ENCODE measurements at places on chromosomes 6 and 20.

DNA sequence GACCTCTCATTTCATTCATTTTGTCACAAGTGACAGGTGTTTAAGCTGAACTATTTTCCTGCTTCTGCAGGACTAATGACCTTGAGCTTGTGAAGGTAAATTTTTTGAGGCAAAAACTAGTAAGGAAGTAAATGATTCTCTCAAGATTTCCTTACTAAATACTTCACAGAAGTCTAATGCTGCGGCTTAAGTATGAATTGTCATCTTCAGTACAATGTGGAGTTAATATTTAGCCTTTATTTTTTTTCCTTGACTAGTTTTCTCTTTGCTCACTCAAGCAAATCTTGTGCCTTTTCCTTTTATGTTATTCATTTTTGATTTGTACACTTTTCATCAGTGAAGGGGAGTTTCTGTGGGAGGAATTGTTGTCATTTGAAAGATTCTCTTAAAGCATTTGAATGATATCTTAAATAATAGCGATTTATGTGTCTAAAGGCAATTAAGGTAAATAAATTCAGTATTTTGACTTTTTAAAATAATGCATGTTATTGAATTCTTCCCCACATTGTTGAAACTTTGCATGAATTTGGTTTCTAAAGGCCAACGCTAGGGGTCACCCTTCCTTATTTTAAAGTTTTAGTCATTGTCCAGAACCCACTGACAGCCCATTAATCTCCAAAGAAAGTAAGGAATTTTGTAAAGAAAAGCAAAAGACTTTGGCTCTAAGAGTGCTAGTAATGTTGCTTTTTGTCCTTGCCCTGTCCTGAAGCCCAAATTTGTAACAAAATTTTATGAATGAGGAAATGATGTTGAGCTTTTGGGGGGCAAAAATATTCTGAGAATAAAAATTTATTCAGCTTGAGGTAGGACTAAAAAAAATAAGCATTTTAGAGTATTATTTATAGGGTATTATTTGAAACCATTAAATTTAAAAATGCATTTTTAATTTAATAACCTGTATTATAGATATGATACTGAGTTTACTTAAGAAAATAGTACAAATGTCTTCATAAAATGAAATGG is 157.4 kb upstream of the LAMA2 start:
- no peak for DNase-seq

DNA sequence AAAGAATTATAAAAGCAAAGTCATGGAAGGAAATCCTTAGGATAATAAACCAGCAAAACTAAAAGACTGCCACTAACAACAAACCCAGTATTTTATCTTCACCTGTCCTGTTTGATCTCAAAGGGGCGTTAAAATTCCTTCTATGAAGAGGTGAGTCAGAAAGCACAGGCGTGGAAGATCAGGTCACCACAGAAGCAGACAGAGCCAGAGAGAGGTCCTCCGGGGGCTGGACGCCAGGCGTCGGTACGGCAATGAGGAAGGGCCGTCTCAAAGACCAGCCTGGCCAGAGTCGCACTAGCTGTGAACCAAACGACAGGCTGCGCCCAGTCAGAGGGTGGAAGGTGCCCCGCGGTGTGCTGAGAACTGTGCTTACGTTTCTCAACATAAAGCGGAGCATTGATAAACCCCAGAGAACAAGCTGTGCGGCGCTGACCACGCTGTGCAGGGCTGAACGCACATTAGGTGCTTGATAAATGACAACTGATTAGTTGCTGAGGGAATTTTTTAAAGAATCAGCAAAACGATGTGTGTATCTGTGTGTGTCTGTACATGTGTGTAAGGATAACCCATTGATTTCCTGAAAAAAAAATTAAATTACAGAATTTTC is 85.6 kb downstream of the RNASET2 start:
- no peak for DNase-seq

- DNase-seq = no peak
Observed at GRCh38 chr6:127100510-127101140, 17.8 kb upstream of the RSPO3 start.

- no peak for DNase-seq
Observed at GRCh38 chr6:14921170-14921569, 324.7 kb upstream of the JARID2 start.

DNA sequence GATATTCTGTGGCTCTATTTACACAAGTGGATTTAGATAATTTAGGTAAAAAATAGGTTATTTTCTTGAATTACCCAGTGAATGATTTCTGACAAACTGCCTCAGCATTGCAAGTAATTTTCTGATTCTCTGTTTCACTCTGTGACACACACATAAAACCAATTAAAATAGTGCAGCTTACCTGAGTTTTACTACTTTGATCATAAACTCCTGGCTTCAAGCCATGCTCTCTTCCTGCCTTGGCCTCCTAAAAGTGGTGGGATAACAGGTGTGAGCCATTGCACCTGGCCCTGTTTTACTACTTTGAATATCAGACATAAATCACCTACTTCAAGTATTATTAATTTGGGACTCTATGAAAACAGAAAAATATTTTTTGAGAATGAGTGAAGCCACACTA is 462.9 kb downstream of the ADGRB3 start:
- DNase-seq = no peak

DNA sequence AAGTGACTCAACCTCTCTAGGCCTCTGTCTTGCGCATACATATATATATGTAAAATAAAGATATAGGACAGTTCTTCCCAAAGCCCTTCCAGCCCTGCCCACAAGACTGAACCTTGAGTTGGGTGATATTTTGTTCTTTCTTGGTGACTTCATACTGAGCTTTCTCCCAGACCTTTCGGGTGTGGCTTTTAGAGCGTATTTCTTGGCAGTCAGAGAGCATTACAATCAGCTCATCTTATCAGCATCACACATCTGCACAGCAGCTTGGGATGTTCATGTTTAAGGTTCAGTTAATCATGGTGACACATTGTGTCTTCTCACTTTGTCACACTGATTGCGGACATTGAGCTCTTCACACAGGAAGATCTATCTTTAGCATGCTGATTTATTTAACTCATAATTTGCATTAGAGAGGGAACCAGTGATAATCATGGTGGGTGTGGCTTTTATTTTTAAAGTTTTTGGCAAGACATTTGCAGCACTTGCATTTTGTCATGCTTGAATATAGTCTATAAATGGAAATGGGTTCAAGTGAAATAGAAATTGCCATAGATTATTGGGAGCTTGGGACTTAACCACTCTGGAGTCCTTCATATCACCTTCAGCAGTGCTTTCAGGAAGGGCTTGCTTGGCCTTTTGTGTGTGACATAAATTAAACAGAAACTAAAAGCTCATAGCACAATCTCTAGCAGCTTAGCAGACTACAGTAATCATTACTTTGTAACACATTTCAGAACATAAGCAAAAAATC is 8.3 kb downstream of the KIF3B start:
- DNase-seq = no peak

DNA sequence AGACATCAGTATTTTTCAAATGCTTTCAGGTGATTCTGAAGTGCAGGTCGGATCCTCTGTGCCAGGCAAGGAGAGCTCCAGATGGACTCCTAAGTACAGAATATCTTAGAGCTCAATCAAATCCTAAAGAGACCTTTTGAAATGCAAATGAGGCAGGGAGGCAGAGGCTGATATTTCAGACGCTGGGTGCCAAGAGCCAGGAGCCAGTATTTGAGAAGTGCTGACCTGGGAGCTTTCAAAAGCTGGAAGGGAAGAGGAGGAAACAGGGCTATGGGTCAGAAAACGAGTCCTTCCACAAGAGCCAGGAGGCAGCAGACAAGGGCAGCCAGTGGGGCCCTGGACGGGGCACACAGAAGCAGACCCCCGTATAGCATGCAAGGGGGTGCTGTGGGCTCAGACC is 46.1 kb upstream of the DSN1 start:
- no peak for DNase-seq

DNA sequence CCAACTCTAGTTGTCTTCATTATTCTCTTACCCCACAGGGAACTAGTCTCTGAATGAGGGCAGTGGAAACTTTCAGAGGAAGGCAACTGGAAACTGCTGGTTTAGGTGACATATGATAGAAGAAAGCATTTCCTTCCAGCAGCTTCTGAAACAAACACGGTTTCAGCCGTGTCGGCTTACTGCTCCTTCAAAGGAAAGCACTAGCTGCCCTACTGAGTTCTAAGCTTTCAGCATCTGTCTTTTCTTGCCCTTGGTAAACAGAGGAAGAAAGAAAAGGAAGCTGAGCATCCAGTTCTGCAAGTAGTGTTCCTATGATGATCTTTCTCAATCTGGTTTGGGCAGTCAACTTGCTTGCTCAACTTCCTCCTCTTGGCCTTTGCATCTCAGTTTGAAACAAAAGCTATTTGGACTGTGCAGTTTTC is 117.5 kb upstream of the CEP85L start:
- no peak for DNase-seq

DNA sequence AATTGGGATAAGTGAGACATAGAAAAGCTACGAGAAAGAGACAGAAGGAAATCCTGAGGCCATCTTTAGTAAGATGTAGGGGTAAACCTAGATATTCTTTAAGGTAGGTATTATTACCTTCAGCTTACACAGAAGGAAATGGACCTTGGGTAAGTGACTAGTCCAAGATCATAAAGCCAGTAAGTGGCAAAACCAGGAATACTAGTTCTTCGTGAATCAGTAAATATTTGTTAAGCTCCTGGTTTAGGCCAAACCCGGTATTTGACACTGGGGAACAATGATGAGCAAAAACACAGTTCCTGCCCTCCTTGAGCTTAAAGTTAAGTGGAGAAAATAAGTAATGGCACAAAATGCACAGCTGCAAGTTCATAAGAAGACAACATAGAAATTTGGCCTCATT is 5.3 kb downstream of the TRIM39 start:
- DNase-seq = no peak

DNA sequence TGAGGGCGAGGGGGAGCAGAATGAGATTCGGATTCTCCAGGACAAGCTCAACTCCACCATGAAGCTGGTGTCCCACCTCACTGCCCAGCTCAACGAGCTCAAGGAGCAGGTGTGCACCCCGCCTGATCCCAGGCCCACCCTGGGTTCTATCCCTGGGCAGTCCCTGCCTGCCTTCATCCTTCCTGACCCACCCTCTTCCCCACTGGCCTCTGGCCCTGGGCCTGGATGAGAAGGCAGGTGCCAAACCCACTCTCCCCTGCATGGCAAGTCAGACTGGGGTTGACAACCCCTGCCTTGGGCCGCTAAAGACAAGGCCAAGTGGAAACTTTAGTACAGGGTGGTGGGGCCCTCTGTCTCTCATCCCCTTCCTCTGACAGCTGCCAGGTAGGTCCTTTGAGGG is 16.5 kb downstream of the UQCC2 start:
- no peak for DNase-seq

DNA sequence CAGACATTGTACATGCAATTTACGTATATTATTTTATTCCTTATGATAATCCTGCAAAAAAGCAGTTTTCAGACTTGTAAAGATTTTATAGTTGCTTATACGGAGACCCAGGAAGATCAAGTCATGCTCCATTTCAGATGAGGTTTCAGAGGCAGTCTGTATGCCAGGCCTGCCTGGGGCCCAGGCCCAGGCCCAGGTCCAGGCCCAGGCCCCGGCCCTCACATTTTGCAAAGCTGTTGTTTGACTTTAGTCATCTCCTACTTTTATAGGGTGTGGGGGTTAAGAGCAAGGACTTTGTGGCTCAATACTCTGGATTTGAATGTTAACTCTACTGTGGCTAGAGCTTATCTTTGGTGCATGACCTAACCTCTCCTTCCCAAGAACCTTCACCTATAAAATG is 217.9 kb downstream of the SAMD5 start:
- DNase-seq = no peak

DNA sequence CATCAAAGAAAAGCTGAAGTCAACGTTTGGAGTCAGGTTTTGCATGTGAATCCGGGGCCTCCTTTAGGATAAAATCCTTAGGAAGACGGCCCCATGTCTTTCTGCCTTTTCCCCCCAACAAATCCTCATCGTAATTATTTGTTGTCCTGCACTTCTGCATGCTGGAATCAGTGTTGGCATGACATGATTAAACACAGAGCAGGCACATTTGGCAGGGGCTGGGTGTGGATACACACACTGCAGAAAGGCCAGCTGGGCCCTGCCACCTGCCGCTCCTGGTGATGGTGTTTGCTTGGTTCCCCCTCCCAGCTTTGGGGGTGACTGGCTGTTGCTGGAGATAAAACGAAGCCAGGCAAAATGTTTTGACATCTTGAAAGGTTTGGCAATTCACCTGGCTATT is 46.3 kb upstream of the FOXA2 start:
- DNase-seq = no peak
